ENCODE measurements at places on chromosomes 11 and 22.

DNA sequence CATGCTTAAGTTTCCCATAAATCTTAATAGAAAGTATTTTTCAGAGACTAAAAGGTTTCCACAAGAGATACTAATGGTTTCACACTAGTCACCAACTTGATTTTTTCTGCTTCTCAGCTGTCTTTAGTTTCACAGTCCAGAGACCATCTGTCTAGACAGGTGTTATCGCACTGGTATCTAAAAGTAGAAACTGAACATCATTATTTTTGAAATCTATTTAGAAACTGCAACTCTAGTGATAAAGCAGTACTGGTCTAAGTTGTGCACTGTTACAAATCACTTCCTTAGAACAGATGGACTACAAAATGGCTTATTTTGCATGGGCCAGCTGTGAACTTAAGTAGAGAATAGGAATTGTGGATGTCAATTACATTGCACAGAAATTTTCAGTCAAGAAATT is 78.0 kb downstream of the CNTN5 start:
- DNase-seq, result no peak

GRCh38 chr11:116580799-116581198 is 192.0 kb downstream of the BUD13 start:
- DNase-seq, result no peak

- no peak for DNase-seq
These were observed 1610.9 kb upstream of the RAG2 start for GRCh38 chr11:38208951-38209350.

DNA sequence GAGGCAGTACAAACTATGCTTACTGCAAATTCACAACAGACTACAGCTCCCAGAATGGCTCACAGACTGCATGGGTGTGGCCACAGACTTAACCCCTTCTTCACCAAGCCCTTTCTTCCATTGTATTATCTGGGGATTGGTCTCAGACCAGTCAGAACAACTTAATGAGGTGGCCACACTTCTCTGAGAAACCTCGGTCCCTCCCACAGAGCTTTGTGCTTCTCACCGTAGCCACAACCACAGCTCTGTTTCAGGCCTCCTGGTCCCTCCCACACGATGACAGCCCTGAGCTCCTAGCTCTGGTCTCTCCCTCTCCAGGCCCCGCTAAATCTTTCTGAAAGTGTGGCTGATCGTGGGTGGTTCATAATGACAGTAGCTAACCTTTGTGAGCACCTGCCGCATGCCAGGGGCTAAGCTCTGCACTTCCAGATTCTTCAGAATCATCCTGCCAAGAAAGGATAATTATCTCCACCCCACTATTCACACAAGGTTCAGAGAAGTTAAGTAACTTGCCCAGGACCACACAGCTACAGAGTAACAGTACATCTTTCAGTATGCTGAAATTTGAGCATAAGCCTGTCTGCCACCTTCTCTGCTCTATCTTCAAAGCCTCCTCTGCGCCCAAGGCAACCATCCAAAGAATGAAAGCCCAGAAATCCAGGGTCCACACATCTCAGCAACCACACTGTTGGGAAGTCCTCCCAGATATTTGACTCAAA is 5.4 kb downstream of the PDE2A start:
- no peak for DNase-seq

GRCh38 chr11:77471558-77472193 is 2.2 kb downstream of the PAK1 start:
- DNase-seq, result peak; percentile 28

- DNase-seq, result no peak
These were observed 519.4 kb downstream of the BRD1 start for GRCh38 chr22:49308300-49308699.

DNA sequence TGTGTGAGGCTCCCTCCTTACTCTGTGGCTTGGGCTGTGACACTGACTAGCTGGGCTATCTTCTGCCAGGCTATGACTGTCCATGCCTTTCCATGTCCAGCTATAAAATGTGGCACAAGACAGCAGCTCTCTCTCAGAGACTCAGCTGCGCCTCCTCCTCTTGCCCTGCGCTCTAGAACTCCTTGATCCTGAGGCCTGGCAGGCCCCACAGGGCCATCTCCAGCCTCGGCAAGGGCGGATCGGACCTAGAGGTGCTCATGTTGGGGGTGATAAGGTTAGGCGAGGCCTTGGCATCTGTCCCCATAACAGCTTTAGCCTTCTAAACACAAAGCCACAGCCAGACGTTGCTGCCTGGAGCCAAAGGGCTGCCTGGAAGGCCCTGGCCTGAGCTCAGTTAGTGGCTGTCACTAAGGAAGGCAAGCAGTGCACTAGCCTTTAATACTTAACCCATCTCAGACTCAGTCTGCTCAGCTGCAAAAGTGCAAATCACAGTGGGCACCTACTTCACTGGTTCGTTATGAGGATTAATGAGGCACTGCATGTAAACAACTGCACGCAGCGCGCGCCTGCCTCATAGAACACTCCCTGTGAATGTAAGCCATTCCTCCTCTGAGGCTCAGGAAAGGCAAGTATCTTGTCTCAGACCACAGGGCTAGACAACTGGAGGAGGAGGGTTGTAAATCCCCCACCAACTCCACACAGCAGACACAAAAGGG is 1.2 kb downstream of the GUCD1 start:
- no peak for DNase-seq

- DNase-seq, result no peak
These were observed 61.0 kb downstream of the BMAL1 start for GRCh38 chr11:13338427-13339069.

GRCh38 chr11:102453302-102453695 is 734 bp upstream of the TMEM123 start:
- peak; percentile 41 for DNase-seq

- DNase-seq, result no peak
These were observed 33.6 kb upstream of the PARVG start for GRCh38 chr22:44147008-44147645.

GRCh38 chr11:127130321-127130720 is 129.8 kb upstream of the KIRREL3 start:
- no peak for DNase-seq

GRCh38 chr11:32310214-32310601 is 125.1 kb downstream of the WT1 start:
- no peak for DNase-seq

DNA sequence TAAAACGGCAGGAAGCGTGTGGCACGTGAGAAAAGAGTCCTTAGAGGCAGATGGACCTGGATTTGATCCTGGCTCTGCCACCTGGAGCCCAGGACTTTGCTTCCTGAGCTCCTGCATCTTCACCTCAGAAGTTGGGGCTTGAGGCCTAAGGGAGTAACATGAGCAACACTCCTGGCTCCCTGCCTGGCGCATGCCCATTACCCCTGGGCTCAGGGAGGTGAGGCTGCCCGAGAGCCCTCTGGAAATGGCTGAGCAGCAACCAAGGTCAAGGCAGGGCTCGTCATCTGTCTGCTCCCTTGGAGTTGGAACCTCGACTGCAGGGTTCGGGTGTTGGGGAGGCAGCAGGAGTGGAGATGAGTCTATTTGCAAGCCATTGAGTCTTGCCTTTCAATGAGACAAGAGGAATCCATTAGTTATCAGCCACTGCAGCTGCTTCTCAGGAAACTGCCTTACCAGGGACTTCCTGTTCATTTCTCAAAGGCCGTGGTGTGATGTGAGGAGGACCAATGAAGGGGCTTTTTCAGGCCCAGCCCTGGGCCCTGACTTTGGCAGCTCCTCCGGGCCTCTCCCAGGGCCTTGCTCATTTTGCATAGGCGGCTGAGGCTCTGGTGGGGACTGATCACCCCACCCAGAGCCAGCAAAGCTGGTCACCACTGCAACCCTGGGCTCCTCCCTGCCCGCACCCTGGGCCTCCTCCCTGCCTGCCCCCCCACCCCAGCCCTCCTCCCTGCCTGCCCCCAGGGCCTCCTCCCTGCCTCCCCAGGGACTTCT is 6.4 kb downstream of the FADS2 start:
- peak; percentile 67 for DNase-seq

DNA sequence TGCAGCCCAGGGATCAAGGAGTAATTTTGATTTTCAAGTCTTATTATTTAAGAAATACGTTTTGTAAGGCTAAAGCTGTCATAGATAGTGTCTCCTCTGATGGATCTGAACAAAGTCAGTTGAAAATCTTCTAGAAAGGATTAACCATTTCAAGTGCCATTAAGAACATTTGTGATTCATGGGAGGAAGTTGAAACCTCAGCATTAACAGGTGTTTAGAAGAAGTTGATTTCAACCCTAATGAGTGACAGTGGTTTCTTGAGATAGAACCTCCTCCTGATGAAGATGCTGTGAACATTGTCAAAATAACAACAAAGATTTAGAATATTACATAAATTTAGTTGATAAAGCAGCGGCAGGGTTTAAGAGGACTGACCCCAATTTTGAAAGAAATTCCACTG is 61.7 kb downstream of the PRR5L start:
- no peak for DNase-seq

GRCh38 chr11:119584193-119585042 is 144.6 kb downstream of the NECTIN1 start:
- DNase-seq, result peak; percentile 63

- no peak for DNase-seq
These were observed 22.8 kb downstream of the NPAT start for GRCh38 chr11:108199446-108200321.

- peak; percentile 64 for DNase-seq
These were observed 17.8 kb downstream of the MAFF start for GRCh38 chr22:38219632-38220031.

DNA sequence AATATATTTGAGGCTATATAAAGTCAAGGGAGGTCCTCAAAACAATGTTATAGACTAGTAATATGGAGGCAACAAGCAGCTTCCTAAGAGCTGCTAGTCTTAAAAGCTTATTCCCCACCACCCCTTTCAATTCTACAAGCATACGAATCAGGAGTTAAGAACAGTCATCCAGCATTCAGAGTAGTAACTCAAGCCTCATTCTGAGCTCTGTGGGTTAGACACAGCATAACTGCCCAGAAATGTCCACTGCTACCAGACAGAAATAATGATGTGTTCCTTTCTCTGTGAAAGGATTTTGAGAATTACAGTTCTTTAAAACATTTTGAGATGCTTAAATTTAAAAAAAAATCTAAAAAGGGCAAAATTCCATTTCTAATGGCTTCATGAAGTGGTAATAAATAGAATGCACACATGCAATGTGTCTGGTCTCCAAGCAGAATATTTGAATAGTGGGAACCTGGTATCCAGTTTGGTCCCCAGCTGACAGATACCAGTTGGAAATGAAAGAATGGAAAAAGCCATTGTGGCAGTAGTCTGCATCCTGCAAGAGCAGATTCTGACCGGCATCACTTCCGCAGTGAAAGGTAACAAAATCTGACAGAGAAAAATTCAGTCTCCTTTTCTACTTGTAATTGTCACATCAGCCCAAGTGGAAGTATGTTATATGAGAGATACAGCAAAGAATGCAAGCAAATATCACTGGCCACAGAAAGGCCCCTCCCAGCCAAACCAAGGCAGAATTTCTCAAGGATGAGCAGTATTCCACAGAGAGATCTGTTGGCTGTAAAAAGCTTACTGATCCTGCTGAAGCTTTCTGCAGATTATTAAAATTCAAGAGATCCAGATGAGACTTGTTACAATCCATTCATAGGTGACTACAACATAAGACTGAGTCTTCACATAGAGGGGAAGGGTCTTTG is 310.8 kb upstream of the PITPNB start:
- DNase-seq, result no peak

- DNase-seq, result no peak
These were observed 17.6 kb downstream of the BLID start for GRCh38 chr11:122098261-122098980.

DNA sequence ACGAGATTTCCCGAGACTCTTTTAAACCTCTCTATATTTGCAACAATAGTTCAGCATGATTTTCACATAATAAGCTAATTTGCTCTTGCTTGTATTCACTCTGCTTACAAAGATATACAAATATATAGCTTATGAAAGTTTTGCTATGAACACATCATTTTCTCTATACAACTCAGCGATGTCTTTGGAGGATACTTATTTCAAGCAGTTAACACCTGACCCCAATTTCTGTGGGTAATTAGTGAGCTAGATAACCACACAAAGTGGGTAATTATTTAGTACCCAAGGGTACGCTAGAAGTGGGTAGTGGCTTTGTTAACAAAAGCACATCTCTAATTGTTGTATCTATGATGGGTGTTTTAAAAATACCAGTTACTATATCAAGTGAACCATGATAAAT is 12.3 kb downstream of the BLID start:
- DNase-seq, result no peak

- no peak for DNase-seq
These were observed 50.6 kb upstream of the DEUP1 start for GRCh38 chr11:93279851-93280347.

GRCh38 chr22:20843501-20843900 is 15.1 kb downstream of the PI4KA start:
- no peak for DNase-seq

Data from D341Med (cell line).